ENCODE measurements at places on chromosomes 4 and X.
A peak's percentile ranks its signal among the peaks of the same experiment; 100 is the strongest.

- no peak for DNase-seq
Observed at GRCh38 chr4:174716986-174717770, 111.9 kb downstream of the GLRA3 start.

GRCh38 chrX:117095393-117095792 is 632.6 kb upstream of the CT83 start:
- no peak for DNase-seq

GRCh38 chrX:136397001-136397400 is 90.7 kb upstream of the BRS3 start:
- no peak for DNase-seq

GRCh38 chrX:51759055-51759839 is 16.0 kb downstream of the GSPT2 start:
- no peak for DNase-seq

DNA sequence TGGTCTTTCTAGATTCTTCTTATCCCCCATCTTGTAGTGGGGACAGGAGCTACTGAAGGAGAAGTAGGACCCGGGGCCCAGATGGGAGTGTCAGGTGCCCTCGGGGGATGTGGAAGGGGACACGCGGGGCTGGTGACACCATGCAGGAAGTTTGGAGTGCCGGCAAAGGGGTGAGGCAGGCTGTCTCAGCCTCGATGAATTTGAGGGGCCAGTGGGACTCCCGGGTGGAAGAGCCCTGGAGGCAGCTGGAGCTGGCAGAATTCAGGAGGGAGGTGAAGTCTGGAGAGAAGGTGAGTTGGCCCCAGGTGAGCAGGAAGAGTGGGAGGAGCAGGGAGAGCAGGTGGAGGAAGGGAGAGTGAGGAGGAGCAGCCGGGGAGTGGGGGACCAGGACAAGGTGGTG is 101.7 kb downstream of the CPZ start:
- DNase-seq: no peak

DNA sequence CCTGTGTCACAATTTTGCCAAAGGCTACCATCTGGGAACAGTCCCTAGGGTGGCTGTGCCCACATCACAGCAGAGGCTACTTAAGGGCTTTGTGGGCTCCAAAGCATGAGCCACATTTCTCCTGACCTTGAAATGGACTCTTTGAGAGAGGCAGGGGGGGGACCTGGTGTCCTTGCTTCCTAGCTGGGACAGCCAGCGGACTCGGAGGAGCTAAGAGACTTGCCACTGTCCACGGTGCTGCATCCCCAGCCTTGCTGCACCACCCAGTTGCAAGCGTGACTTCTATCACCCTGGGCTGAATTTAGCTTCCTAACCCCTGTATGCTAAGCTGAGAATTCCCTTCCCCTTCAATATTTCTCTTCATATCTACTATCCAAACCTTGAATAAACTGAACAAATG is 99.0 kb downstream of the PHKA2 start:
- peak; percentile 19 for DNase-seq

DNA sequence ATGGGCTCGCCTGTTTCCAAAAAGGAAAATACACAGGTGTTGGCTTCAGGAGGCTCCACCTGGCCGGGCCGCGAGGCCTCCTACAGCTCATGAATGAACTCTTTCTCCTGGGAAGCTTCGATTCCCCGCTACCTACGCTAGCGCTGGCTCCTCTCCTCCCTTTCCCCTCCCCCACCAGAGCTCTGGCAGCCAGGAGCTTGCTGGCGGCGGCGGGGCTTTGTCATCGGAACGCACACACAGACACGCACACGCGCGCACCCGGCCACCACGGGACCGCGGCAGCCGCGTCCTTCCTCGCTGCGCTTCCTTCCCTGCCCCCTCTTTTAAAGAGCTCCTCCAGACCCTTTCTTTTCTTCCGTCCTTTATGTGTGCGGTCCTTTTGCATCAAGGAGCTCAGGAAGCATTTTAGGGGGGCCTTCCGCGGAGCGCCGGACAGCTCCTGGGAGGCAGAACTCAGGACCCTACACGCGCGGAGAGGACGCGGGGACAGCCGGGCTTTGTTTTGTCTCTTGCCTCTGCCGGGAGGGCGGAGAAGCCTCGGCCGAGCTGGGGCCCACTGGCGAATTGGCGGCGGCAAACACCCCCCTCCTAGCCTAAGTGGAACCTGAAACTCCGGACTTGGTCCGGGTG is 70.2 kb upstream of the BCOR start:
- DNase-seq: peak; percentile 29

- DNase-seq: no peak
Observed at GRCh38 chrX:38041237-38041636, 34.9 kb downstream of the SYTL5 start.

DNA sequence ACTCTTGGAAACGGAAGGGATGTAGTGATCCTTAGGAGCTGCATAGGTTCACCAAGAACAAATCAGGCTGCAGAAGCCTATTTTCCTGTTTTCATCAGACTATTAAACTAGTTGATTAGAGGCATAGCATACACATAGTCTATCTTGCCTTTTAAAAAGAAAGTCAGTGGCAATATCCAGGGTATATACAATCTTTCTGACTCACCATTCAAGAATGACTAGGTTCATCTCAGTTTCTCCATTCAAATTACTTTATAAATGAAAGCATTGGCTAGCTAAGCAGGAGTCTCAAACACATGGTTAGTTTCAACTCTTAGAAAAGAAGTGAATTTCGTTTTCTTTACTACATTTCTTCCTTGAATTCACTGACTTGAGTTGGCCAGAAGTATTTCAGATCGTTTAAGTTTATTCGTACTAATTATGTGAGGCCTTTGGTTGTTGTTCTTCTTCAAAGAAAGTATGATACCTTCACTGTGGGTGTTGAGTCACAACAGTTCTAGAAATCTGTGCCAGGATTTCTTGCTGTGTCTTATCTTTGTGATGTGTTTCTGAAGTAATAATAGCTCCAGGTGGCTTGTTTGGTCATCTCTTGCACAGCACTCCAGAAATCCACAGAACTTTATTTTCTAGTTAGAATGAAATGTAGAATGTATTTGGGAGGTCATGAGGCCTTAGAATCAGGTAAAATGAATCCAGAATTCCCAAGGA is 88.2 kb downstream of the AWAT2 start:
- no peak for DNase-seq

- peak; percentile 7 for DNase-seq
Observed at GRCh38 chrX:155148724-155149537, 67.3 kb upstream of the VBP1 start.

GRCh38 chr4:147730333-147730732 is 1.6 kb upstream of the ARHGAP10 start:
- DNase-seq: no peak

DNA sequence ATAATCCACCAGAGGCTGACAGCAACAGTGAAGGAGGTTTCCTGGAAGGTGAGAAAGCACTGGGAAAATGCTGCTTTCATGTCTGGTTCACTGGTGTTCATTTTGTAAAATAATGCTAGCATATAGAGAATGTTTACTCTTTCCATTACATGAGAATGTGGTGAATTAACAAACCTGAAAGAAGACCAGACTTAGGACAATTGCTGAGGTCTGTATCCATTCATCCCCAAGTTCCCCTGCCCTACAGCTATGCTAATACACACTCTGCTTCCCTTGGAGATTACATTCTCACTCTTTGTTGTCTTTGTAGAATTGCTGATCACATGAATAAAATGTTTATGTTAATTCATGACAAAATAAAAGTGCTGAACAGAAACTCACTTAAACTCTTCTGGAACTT is 99.5 kb downstream of the ARHGAP6 start:
- no peak for DNase-seq

- peak; percentile 36 for DNase-seq
Observed at GRCh38 chrX:52574416-52575275, 57.8 kb upstream of the XAGE1B start.

DNA sequence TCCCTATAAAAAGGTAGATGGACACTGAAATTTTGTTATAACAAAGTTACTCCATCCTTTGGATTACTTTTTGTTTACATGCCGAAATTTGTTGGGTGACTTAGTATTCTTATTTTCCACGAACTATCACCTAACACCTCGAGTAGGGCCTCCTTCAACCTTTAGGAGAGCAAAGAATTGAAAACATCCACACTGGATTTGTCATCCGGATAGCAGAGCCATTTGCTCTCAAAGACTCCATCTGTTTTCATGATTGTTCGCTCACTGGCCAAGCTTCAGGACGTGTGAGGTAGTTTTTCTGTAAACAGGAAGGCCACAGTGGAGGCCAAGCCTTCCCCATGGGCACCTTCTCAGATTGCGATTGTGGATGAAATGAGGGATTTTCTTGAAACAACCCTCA is at the start of gene ADAD1:
ADAD1 (plus strand) TSS at position 301 of the 400 bp plus-strand sequence. CDS start 1,059 bp downstream, outside the sequence.
- no peak for DNase-seq

DNA sequence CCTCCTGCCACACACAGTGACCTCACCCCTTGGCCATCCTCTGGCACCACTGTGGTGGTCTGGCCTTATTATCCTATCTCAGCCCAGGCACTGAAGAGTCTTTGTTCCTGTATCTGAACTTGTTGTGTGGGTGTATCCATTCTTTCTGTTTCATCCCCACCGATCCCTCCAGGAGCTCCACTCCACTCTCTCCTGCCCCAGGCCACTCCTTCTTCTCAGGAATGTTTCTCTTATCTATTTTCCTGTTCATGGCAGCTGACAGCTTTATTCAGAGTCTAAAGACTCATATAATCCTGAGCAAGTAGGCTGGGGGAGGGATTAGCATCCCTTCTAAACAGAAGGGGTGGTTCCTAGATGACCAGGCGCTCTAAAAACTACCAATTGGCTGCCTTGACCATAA is 150.0 kb downstream of the ANAPC10 start:
- DNase-seq: no peak

DNA sequence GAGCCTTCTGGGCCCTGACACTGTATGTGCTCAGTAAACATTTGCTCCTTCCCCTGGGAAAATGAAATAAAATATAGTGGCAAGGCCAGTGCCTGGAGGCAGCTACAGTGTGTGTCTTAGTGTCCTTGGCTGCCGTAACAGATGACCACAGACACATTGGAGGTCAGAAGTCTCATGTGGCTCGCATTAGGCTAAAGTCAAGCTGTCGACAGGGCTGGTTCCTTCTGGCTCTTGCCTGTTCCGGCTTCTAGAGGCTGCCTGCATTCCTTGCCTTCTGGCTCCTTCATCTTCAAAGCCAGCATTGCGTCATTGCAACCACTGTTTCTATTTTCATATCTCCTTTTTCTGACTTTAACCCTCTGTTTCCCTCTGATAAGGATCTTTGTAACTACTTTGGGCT is 83.6 kb upstream of the STX18 start:
- DNase-seq: peak; percentile 86

DNA sequence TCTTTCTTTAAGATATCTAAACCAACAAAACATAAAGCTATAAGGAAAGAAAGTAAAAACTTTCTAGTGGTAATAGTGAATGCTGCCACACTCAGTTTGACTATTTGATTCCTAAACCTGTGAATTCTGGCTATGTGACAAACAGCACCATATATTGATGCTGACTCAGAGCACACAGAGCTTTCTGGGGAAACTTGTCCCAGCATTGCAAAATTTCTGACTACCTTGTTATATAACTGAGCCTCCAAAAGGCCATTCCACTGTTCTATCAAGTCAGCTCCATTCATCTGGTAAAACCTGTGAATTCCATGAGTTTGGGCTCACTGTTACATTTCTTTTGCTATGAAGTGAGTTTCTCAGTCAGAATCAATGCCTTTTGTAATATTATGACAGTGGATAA is 1229.7 kb downstream of the PCDH18 start:
- DNase-seq: no peak

- no peak for DNase-seq
Observed at GRCh38 chr4:57926311-57926710, 816.1 kb upstream of the IGFBP7 start.

- DNase-seq: no peak
Observed at GRCh38 chr4:123265443-123265842, 131.2 kb upstream of the SPRY1 start.

All from GM03348 (cell line).